ENCODE measurements at places on chromosomes 3 and 15.

- DNase-seq = no peak
These were observed 82.8 kb upstream of the MEX3B start for GRCh38 chr15:82128401-82129148.

GRCh38 chr15:95857758-95858157 lies 472.7 kb upstream of the NR2F2 start:
- DNase-seq = no peak

DNA sequence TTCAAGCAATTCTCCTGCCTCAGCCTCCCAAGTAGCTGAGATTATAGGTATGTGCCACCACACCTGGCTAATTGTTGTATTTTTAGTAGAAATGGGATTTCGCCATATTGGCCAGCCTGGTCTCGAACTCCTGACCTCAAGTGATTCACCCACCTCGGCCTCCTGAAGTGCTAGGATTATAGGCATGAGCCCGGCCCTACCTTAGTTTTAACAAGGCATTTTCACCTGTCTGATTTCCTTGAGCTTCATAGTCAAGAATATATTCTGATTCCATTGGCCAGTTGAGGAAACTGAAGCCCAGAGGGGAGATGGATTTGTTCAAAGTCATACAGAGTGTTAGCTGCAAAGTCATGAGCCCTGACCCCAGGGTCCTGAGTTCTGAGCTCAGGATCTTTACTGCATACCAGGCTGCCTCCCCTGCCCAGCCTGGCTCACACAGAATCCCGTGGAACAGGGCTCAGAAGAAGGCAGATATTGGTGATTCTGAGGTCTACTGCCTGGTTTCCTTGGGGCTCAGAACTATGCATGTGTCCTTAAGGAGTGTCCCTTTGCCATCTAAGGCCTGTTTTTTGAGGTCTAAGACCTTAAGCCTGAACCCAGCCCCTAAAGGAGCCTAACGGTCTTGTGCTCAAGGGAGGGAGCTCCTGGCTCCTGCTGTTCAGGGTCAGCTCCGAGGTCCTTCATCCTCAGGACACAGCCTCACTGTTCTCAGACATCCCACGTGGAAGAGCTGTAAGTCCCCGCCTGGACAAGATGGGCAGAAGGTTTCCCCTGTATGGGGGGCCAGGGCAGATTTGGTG lies 134.4 kb downstream of the SMAD6 start:
- no peak for DNase-seq

- no peak for DNase-seq
These were observed 5.4 kb upstream of the THSD4 start for GRCh38 chr15:71109905-71110304.

GRCh38 chr3:39168156-39168780 lies 14.9 kb upstream of the CSRNP1 start:
- DNase-seq = no peak

GRCh38 chr3:124451630-124452317 lies 278.5 kb upstream of the UMPS start:
- DNase-seq = no peak

- DNase-seq = no peak
These were observed 464.2 kb downstream of the LPP start for GRCh38 chr3:188617988-188618701.

DNA sequence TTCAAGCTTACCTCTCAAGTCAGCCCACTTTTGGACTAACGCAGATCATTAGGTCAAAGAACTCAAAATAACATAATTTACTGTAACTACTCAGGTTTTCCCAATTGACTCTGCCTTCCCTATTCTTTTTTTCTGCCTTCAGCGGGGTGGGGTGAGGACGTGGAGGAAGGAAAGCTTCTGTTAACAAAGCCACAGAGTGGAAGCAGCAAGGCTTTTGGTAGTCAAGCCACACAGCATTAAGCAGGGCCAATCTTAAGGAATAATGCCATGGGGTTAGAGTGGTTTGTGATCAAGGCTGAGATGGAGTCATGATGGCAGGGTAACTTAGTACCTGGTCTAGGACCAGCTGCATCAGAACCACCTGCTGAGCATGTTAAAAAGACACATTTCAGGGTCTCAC lies 277.5 kb downstream of the TIGIT start:
- no peak for DNase-seq

DNA sequence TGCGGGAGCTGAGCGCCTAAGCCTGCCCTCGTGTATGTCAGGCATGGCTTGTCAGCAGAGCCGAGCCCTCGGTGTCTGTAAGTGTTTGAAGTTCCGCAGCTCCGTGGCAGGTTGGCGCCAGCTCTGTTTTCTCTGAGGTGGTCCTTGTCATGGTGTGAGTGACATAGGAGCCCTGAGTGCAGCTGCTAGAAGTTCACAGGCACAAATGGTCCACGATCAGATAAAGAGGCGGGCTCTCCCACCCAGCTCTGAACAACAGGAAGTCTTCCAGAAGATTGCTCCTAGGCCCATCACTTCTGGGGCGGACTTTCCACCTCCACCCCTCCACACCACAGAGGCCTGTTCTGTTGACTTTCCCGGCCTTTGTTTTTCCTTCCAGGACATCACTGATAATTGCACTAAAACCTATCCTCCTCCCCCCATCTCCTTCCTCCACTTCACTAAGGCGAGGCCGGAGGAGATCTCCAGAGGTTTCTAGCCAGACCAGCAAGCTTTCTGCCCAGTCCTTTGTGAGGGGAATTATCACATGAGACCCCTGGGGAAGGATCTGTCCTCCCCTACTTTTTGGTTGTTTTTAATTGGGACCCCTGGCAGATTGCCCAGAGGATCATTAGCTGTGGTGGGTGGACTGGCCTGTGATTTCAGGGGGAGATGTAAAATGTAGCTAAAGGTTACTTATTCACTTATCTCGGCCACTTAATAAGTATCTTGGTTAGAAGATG lies 19.9 kb downstream of the ITPR1 start:
- DNase-seq = no peak

GRCh38 chr15:40053831-40054604 lies 15.0 kb upstream of the SRP14 start:
- DNase-seq = no peak

DNA sequence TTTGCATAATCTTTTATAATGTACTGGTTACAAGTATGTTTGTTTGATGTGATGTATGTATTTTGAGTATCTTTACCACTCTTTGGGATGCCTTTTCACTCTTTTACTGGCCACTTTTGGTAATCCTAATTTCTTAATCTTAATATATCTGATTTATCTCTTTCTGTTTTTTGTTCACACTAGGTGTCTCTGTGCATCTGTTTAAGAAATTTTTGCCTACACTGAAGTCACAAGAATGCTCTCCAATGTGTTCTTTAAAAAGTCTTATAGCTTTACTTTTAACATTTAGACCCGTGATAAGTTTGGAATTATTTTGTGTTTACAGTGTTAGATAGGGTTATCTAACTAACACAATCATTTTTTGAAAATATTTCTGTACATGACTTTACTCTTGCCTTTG lies 659.1 kb downstream of the SI start:
- DNase-seq = no peak

- no peak for DNase-seq
These were observed 75.3 kb upstream of the COL8A1 start for GRCh38 chr3:99562990-99563607.

GRCh38 chr3:61944726-61945125 lies 383.4 kb downstream of the PTPRG start:
- DNase-seq = no peak

DNA sequence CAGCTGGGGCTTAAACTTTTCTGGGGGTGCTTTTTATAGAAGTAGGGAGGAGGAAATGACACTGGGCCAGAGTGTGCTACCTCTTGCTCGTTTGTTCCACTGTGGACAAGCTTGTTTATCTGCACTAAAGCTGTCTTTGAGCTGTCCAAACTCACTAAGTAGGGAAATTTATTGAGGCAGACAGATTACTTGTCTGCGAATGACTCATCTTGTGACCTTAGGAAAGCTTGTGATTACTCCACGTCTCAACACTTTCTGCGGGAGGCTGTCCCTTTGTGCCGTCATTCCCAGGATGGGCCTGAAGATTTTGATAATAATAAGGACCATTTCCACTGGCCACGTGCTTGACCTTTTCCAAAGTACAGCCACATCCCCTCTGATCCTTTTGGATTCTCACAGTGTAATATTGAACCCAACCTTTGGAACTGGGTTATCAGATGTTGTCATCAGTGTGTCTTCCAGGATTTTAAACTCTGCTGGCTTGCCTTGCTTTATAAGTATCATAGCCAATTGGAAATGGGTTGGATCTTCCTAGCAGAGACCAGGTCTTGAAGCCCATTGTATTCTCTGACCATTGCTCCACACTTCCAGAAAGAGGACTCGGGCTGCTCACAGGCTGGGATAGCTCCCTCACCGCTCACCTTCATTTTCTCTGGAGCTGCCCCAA lies 84.7 kb downstream of the AGBL1 start:
- DNase-seq = no peak

GRCh38 chr3:89795506-89795905 lies 688.1 kb downstream of the EPHA3 start:
- DNase-seq = no peak

DNA sequence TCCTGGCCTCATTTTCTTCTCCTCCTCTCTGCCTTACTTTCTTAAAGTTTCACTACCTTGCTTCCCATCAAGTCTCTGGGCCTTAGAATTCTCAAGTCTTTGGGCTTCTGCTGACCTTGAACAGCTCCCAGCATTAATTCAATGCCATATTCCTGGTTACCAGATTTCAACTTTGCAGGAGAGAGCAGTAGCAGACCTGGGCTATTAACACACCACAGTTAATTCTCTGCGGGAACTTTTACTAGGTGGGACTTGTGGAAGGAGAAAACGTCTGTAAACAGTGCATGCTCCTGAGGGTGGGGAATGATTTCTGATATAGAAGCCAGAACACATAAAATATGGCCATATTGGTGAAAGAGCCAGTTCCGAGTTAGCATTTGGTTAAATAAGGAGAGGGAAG lies 214.6 kb downstream of the MEIS2 start:
- DNase-seq = no peak

DNA sequence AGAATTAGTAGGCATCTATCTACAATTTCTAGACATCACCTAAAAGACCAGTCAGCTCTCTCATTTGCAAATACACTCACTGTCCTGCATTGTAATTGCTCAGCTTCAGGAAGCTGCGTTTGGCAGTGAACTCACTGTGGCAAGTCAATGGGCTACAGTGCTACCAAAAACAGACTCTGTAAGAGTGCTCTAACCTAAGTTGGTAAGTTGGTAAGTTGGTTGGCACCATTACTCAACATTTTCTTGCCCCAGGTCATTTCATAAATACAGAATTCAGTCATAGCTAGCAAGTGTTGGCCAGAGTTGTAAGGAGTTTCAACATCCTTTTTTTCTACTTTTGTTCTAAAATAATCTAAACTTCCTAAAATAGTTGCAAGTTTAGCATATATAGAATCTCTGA lies 466.3 kb downstream of the NAALADL2 start:
- DNase-seq = no peak

GRCh38 chr3:66256806-66257205 lies 36.0 kb downstream of the SLC25A26 start:
- no peak for DNase-seq

GRCh38 chr3:127424766-127425504 lies 137.1 kb upstream of the PRR20G start:
- no peak for DNase-seq

- DNase-seq = no peak
These were observed 278.1 kb downstream of the ERC2 start for GRCh38 chr3:56190130-56190529.

DNA sequence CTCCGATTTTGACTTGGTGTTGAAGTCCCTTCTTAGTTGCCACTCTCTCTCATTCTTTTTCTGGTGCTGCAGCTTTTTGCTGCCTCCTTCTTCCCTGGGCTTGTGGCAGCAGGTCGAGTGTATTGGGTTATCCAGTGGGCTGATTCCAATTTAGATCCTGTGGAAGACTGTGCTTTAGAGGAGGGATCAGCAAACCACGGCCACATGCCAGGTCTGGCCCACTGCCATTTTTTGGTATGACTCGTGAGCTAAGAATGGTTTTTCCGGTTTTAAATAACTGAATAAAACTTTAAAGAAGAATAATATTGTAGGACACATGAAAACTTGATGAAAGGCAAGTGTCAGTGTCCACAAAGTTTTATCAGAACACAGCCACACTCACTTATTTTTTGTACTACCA lies 330.5 kb downstream of the ROBO2 start:
- no peak for DNase-seq

DNA sequence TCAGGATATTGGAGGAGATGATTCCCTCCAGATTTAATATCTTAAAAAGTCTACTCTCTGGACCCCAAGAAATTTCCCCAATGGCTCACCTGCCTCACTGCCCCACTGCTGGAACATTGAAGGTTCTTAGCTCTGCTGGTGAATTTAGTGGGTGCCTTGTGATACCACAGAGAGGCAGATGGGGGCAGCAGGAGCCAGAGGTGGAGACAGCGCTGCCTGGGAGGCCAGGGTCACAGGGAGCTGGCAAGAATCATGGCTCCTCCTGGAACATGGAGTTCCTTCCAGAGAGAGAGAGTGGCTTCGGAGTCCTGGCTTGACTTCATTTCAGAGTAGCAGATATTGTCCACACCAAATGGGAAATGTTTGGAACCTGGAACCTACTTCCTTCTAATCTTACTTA lies 263.5 kb upstream of the CFAP20DC start:
- DNase-seq = peak; percentile 90

DNA sequence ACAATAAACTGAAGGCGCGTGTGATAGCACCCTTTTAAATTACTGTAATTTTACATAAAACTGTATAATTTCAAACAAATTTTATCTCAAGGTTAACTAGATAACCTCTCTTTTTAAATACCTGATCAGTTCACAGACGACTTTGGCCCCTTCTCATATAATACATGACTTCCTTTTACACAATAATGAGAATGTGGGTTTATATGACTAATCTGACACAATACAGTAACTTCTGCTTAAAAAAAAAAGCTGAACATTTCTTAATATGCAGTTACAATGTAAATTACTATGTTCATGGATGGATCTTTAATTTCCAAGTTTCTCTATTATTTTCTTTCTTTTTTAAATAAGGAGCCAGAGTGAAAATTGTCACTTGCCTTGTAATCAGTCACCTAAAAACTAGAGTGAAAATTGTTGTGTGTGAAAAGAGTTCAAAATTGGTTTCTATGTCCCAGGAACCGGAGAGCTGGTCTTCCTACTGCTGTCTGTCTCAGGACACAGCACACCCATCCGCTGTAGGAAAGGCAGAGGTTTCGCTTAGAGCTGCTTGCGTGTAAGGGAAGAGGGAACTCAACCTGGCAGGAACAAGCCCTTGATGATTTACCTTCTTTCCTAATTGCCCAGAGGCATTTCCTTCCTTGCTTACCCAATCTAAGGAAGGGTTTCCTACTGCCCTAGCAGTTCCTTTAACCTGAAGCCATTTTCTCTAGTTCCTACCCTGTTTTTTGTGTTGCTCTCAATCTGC lies 33.3 kb downstream of the PLD1 start:
- no peak for DNase-seq

DNA sequence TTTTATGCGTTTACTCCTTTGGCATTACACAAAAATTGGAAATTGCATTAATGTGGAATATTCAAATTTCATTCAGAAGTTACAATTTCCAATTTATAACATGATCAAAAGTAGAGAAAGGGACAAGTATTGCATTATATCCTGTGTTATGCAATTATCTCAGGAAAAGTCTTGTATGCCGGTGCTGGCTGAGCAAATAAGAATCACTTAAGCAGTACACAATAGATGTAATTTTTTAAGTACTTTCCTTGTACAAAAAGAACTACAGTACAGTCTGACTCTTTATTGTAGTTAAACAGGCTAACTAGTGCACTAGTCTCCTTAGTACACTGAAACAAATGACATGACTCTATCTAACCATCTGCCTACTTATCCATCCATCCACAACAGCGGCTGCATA lies 493.2 kb upstream of the KCNMB2 start:
- DNase-seq = no peak
